ENCODE measurements at places on chromosomes 3 and 15.

- no peak for DNase-seq
These were observed 10.8 kb downstream of the PAK6 start for GRCh38 chr15:40249477-40250303.

DNA sequence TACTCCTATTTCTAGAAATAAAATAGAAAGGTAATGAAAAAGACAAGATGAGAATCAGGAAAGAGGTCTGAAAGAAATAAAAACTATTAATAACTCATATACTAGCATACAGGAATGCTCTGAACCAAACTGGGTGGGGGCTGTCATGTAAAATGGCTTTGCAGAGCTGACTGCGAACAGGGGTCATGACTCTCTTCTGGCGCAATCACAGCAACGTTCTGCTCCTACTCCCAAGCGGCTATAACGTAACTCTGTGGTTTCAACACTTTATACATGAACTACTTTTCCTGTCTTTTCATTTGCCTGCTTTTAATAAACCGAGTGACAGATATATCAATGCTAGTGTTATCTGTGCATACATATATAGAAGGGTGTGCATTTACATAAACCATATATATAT, 116.7 kb downstream of the DLG1 start:
- no peak for DNase-seq

GRCh38 chr3:106288781-106289180, 420.0 kb upstream of the CBLB start:
- no peak for DNase-seq

DNA sequence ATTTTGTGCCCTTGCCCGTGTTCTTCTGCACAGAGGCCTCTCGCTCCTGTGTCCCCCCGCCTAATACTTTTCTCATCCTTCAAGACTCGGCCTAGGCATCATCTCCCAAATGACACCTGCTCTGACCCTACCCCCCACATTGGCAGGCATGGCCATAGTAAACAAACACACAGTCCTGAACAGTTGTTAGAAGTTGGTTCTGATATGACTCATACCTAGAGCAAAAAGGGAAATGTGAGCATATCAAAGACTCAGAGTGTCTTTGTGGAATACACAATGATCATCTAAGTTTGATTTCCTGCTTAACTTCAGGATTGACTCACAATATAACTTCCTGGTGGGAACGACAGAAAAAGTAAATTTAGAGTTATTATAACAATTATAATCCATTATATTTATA, 120.5 kb downstream of the POLR2M start:
- no peak for DNase-seq

DNA sequence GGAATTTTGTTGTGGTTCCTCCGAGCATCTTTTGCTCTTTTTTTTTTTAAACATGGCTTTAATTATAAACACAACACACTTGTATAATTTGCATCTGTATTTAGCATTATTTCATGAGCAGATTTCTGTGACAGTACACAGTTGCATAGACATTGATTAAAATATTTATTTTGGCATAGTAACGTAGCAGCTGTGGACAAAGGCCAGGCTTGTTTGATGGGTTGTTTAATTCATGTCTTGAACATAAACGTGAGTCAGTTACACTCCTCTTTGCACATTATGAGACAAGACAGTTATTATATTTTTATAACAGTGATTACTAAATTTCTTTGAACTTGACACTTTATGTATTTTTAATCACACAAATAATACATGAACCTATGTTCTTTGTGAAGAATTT, 182.5 kb downstream of the CACNA2D3 start:
- no peak for DNase-seq
